ENCODE measurements at places on chromosomes 3 and 15.

DNA sequence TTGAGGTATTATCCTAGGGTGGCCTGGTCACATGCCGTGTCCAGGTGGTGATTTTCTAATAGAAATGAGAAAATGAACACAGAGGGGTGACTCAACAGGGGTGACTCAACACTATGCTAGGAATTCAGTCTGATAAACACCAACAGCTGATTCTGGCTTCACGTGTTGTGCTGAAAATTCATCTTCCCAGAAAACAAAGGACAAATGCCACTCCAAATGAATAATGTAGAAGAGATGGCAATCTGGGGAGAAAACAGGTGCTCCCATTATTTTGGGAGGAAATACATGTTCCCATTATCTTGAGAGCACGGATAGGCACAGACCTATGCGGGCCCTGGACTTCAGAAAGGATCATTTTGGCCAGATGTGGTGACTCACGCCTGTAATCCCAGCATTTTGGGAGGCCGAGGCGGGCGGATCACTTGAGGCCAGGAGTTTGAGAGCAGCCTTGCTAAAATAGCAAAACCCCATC lies 101.2 kb upstream of the MEX3B start:
- DNase-seq = no peak

DNA sequence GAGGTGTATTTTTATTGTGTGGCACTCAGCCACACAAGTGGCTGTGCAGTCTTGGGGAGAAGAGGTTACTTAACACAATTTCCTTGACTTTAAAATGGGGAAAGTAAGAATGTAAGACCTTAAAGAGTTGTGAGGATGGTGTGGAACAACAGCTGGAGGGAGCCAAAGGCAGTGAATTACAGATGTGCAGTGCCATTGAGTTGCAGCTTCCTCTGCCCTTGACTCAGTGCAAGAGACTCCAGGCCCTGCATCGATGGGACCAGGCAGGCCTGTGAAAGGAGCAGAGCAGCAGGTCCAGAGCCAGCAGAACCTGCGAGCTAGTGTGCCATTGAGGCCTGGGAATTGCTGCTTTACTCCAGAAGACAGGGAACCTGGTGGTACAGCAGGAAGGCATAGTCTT lies 27.2 kb downstream of the EEFSEC start:
- DNase-seq = peak; percentile 45

DNA sequence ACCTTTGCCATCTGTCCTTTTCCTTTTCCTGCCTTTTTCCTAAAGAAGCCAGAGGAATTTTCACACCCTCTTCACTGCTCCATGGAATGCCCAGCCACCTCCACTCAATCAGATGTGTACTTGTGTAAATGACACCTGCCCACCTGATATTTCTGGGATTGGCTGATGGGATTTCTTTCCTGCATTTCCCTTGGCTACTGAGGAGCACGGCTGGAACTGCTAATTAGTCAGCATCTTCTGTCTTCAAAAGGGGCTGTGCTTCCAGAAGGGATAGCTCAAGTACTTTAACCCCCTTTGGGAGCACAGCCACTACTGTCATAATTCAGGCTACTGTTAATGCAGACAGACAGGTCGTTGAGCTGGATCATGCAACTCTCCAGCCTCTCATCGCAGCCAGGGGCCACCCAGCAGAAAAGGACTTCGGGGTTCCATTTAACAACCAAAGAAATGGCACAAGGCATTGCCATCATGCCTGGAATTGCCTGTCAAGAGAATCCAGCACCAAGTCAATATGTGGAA lies 38.6 kb downstream of the MGLL start:
- no peak for DNase-seq

GRCh38 chr3:159200176-159200575 lies 398.3 kb downstream of the MFSD1 start:
- DNase-seq = no peak

DNA sequence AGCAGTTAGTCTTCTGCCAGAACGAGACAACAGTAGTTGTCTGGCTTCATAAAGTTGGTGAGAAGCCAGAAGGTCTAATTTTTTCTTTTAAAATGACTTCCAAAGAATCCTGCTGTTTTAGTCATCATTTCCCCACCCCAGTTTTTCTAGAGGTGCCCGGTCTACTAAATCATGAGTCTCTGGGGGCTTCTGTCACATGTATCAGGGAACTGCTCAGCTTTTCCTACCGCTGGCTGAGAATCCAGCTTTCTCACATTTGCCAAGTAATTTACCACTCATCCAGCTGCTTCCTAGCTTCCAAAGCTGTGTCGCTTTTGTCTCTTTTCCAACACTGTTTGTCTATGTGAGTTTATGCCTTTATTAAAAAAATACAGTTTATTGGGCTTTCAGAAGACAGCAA lies 183.3 kb downstream of the NSUN3 start:
- DNase-seq = no peak

DNA sequence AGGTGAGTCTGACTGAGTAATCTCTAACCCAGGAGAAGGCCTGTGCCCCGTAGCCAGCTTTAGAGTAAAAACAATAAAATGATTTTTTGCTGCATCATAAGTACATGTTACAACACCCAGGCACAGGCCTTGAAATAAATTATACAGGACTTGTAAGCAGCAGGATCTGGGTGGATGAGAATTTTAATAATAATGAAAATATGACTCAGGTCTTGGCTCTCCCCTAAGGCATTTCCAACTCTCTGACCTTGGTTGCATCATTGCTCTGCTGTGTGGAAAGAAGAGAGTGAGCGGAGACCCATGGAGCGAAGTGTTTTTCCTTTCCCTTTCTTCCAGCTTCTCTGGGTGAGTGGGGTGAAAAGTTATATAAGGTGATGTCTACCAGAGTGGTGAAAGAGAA lies 44.6 kb downstream of the EOMES start:
- DNase-seq = no peak

DNA sequence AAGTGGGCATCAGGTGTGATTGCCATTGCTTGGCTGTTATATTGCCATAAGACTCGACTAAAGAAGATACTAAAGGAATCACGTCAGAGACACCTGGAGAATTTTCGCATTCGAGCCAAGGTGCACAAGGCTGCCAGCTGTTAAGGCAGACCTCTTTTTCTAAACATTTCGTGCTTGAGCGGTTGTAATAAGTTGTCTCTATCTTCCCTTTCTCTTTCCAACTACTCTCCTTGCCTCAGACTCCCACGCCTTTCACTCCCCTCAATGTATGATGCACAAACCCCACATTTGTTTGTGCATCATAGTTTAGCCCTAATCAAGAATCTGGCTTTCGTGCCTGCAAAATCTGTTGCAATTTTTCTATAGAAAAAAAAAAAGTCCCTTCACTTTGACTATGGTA lies 118.0 kb downstream of the IQCH start:
- no peak for DNase-seq

- DNase-seq = no peak
These were observed 15.3 kb upstream of the MCF2L2 start for GRCh38 chr3:183443395-183444385.

DNA sequence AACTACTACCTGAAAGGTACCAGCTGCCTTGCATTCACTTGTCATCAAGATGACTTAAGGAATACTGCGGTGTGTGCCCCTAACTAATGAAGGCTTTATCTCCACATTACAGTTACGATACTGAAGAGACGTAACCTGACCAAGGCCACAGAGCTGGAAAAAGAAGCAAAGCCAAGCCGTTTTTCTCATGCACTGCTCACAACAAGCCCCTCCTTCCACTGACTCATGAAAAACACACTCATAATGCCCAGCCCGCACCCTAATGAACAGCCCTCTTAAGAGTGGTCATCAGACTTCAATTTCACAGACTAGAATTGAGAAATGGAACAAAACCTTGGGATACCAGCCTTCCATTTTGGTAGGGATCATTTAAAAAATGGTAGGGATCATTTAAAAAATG lies 11.6 kb downstream of the PSMD6 start:
- no peak for DNase-seq

GRCh38 chr3:11631820-11632219 lies 11.9 kb downstream of the VGLL4 start:
- no peak for DNase-seq

DNA sequence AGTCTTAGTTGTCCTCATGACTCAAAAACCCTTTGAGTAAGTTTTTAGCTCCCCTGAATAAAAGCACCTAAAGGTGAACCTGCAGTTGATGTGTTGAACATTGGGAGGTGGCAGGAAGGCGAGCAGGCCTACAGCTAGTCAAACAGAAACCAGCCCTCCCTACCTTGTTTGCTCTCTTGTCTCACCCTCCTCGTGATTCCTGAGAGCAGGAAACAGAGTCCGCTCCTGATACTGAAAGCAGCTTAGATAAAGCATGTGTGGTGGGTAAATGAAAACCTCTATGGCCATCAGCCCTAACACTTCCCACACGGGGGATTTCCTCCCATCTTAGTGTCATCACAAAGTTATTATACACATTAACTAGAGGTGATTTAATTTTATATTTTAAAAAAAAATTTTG lies 21.8 kb upstream of the CLDN18 start:
- DNase-seq = no peak

GRCh38 chr3:42247576-42248027 lies 18.4 kb downstream of the CCK start:
- peak; percentile 61 for DNase-seq

GRCh38 chr3:126460381-126460780 lies 15.3 kb downstream of the ZXDC start:
- no peak for DNase-seq

DNA sequence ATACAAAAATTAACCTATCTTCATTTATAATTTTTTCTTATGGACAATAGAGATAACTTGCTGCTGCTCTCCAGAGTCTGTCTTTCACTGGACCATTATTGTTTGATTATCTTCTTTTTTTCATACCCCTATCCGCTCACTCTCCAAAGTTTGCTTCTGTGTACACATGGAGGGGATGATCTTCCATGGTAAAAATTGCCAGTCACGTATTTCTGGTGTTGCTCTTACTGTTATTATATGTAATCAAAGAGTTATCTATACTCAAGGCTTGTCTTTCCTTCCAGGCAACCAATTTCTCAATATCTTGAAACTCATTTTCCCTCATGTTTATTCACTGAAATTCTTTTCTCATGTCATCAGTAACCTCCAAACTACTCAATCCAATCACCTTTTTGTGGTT lies 817.8 kb upstream of the NECTIN3 start:
- no peak for DNase-seq

GRCh38 chr3:108334701-108335100 lies 38.4 kb downstream of the HHLA2 start:
- DNase-seq = no peak

- no peak for DNase-seq
These were observed 36.7 kb upstream of the VILL start for GRCh38 chr3:37953707-37954394.

- no peak for DNase-seq
These were observed 14.0 kb upstream of the CHD2 start for GRCh38 chr15:92886042-92886537.

DNA sequence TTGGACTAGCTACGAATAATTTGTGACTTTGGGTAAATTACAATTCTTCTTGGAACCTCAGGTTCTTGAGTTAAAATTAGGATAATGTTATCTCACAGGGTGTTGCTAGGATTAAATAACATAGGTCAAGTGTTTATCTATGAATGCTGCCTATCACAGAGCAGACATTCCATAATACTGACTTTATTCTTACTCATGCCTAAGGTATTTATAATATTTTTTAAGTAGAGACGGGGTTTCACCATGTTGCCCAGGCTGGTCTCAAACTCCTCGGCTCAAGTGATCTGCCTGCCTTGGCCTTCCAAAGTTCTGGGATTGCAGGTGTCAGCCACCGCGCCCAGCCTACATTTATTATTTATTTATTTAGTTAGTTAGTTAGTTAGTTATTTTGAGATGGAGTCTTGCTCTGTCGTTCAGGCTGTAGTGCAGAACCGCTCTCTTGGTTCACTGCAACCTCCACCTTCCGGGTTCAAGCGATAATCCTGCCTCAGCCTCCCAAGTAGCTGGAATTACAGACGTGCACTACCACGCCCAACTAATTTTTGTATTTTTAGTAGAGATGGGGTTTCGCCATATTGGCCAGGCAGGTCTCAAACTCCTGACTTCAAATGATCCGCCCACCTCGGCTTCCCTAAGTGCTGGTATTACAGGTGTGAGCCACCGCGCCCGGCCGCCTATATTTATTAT lies 741 bp upstream of the ZNF106 start:
- DNase-seq = no peak

GRCh38 chr3:133117342-133117741 lies 79.2 kb downstream of the TMEM108 start:
- DNase-seq = peak; percentile 32

GRCh38 chr3:127448161-127448561 lies 142.4 kb downstream of the TPRA1 start:
- no peak for DNase-seq

GRCh38 chr3:38542401-38543298 lies 46.5 kb downstream of the EXOG start:
- DNase-seq = no peak

DNA sequence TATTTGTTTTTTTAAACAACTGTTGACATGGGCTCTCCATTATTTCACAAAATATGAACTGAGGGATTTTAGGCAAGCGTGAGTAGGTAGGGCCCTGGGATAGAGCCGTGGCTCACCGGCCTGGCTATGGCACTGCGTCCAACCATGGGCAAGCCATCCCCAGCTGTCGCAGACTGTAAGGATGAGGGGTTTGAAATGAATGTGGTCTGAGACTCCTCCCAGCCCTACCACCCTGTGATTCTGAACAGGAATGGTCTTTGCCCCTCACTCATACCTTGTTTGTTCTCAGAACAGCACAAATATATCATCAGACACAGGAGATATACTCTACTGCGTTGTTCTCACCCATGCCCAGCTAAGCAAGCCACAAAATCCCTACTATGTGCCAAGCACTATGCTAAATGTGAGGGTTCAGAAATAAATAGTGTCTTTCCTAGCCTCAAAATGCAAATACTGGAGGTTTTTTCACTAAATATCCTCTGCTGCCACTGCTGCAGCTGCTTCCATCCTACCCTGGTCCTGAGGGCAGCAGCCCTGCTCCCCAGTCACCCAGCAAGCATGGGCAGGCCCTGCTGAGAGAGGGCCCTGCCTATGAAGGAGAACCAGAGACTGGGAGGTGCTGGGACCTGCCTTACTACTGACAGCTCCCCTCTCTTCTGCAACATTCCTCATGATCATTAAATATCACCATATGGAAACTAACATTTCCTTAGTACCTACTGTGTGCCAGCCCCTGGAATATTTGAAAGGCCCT lies 102.8 kb downstream of the XXYLT1 start:
- no peak for DNase-seq

DNA sequence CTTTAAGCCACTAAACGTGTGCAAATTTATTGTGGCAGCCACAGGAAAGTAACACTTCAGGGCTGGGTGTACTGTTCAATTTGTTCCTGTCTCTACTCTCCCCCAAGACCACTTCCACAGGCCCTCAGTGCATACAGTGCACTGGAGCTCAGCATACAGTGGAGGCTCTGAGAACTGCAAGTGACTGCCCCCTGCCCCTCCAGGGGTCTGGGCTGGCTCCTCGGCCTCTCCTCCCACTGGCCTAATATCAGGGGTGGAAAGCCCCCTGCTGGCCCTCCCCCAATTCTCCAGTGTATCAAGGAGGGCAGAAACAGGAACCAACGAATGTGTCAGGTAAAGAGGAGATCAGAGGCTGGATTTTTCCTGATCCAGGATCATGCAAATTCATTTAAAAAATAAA lies 19.9 kb upstream of the HEG1 start:
- no peak for DNase-seq

DNA sequence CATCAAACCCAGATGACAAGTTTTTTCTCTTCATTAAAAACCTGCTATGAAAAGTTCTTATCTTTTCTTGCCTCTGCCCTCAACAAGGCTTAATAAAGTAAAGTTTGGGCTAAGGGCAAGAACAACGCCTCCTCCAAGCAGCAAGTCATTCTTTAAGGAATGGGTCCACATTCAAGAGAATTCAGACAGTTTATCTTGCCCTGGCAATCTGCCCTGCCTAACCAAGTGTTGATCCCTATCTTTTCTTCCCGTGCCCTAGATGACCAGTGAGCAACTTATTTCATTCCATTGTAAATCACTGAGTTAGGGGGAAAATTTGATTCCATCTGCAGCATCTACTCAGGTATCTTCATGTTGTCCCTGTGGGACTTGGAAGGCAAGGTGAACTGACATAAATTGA lies 370.3 kb upstream of the DPPA4 start:
- peak; percentile 7 for DNase-seq

Data from thyroid gland (tissue), 4 donors.